ENCODE measurements at places on chromosomes 3 and 15. TPM values are rescaled to one million over a fixed set of nuclear protein-coding genes. Genes with fewer than 3 reads are reported as not detected.

Gene PIF1
- total RNA-seq: 0.28 TPM

Gene SCAANT1
- not detected for total RNA-seq

Gene LOXL1
- 8.2 TPM for total RNA-seq

Gene TJP1
- 98.8 TPM for total RNA-seq

Gene RHOV
- 6.2 TPM for total RNA-seq

Gene TUSC7
- total RNA-seq: not detected

Gene STRA6
- total RNA-seq: 3.5 TPM

Gene DPPA2
- total RNA-seq: not detected

Gene TRIM59
- total RNA-seq: 8.5 TPM

Gene DYNLT2B
- 13.8 TPM for total RNA-seq
